H7 (cell line): ENCODE measurements at places on chromosomes 11 and 22.

GRCh38 chr22:45475063-45475747, 27.5 kb upstream of the FBLN1 start:
- DNase-seq, result no peak

DNA sequence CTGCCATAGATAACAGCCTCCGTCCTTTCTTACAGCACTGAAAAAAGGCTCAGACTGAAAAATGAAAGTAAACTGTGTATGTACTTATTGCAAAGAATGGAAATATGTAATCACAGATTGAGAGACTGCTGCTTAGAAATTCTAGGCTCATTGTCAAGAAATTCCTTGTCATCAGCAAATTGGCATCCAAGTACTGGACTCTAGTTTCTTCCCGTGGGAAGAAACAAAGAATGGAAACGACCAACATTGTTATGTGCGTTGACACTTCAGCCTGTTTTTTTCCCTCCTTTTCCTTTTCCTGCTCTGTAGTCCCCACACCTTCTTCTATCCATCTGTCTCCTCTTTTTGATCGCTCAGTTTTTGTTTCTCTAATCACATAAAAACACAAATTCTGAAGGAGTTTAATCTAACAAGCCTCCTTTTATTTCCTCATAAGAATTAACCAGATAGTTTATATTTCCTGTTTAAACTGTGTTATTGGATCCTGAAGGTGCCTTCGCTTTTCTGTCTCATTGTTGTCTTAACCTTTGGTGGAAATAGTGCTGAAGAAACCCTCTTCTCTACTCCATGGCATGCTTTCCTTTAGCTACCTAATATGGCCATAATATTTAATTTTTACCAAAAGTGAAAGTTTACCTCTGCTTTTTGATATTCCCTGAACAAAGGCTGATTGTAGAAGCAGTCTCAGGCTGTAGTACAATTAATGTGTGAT, 20.0 kb upstream of the CASP12 start:
- no peak for DNase-seq

- peak; percentile 44 for DNase-seq
Measured at GRCh38 chr11:69127081-69127850, 28.5 kb upstream of the SMIM38 start.

DNA sequence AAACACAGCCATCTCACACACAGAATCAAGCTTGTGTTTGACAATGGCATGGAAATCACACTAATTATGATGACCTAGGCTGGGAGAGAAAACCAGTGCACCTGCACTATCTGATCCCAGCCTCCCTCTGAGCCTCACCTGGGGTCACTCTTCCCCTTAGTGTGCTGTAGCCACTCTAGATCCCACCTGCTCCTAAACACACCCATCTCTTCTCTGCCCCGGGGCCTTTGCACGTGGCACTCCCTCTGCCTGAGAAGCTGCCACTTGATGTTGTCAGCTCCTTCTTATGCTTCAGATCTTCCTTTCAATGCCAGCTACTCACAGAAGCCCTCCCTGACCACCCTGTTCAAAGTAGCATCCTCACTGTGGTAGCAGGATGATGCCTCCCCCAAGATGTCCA, 42.9 kb upstream of the NFAM1 start:
- no peak for DNase-seq

GRCh38 chr11:58577555-58578135, 1.2 kb upstream of the ZFP91 start:
- DNase-seq, result no peak

DNA sequence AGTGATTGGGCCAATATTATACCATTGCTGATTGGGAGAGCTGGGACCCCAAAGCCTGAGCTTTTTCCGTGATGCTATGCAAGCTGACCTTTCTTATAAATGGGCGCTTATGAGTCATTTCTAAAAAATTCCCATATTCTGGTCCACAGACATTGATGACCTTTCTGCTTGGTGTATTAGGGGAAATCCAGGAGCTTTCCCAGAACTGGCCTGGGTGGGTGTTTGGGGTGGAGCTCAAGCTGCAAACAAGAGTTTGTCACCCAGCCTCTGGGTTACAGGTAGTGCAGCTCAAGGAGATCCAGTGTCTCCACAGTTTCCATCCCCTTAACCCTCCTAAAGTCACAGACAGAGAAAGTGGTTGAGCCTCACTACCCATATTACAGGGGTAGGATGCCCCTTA, 67.7 kb downstream of the CCDC81 start:
- DNase-seq, result no peak

DNA sequence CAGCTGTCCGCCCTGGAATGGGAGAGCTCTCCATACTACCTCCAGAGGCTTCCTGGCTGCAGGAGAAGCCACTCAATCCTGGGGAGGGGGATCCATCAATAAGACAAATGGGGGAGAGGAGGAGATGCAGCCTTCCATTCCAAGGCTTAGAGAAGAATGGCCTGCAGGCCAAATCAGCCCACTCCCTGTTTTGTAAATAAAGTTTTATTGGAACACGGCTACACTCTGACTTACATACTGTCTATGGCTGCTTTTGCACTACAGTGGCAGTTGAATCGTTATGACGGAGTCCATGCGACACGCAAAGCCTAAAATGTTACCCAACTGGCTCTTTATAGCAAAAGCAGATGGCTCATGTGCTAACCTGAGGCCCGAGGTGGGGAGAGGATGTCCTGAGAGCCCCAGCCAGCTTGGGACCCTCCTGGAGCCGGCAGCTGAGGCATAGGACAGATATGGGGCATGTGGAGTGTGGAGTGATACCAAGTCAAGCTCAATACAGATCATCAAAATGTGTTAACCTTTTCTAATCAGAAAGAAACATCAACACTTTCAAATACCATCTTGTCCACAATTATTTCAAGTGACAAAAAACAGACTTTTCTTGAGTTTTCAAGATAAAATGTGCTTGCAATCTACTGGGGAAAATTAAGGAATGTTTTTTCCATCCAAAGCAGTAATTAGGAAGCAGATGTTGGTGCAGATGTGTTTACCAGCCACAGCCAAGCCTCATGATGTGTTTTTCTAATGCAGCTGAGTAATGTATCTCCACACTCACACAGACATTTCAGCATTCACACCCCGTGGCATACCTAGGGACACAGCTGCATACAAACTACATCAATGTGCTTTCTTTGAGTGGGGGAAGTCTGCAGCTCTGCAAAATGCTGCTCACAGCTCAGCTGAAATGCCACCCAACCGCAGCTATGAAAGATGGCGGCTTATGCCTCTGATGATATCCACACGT, 181.6 kb downstream of the SHANK2 start:
- no peak for DNase-seq

- no peak for DNase-seq
Measured at GRCh38 chr11:103958475-103959215, 77.8 kb upstream of the DDI1 start.

GRCh38 chr11:72832301-72833082, 18.3 kb downstream of the ATG16L2 start:
- DNase-seq, result peak; percentile 35
